Memory B cell (primary cell): ENCODE measurements at places on chromosomes 3 and 15.

- no peak for DNase-seq
These were observed 32.6 kb downstream of the ABCC5 start for GRCh38 chr3:183984749-183985729.

DNA sequence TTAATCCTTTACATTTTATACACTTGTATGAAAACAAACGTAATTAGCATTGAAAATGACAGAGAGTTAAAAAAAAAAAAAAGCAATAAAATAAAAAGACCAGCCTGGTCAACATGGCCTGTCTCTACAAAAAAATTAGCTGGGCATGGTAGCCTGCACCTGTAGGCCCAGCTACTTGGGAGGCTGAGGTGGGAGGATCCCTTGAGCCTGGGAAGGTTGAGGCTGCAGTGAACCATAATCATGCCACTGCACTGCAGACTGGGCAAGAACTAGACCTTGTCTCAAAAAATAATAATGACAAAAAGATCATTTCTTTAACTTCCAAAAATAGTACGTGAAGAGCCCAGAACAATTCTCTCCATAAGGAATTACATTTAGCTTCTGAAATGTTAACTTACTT is 1.9 kb downstream of the SSR3 start:
- DNase-seq: no peak

- DNase-seq: no peak
These were observed 29.3 kb downstream of the TMED3 start for GRCh38 chr15:79340315-79340602.

- DNase-seq: no peak
These were observed 111.2 kb downstream of the GMPS start for GRCh38 chr3:155981669-155982068.

DNA sequence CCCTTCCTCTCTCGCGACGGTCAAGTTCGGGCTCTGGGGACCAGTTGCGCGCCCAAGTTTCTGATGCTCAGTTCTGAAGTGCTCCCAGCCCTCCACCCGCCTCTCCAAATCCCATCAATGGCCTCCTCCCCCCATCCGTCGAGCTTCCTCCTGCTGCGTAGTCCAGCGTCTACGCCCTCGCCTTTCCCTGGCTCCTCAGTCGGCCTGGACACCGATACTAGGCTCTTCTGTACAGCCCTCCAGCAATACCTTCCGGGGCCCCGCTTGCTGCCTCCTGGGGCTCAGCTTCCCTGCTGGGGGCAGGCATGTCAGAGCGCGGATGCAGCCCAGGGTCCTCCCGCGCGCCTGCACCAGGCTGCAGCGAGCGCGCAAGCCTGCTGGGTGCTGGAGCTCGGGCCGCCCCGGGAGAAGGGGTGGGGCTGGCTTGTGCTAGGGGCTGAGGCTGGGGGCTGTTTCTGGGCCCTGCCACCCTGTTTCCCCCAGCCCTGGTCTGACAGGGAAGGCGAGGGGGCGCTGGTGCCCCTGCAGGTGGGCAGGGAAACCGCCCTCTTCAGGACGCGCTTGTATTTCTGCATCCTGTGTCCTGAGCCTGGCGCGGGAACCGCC is 353.3 kb upstream of the SUCLG2 start:
- DNase-seq: no peak
